ENCODE measurements at places on chromosomes 3 and 15. TPM values are rescaled to one million over a fixed set of nuclear protein-coding genes. Genes with fewer than 3 reads are reported as not detected.

DNA sequence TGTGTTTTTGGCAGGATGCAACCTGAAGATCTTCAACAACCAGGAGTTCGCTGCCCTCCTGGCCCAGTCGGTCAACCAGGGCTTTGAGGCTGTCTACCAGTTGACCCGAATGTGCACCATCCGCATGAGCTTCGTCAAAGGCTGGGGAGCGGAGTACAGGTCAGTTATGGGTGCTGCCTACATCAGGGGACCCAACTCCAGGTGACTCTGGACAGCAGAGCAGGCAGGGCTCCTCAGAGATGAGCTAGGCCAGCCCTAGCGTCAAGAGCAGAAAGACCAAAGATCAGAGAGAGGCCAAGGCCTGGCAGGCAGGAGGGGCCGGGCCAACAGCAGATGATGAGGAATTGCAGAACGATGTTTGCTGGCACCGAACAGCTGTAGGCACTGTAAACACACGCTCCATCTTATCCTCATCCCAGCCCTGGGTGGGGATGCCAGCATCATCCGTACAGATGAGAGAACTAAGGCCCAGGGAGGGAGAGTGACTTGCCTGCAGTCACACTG is 67.1 kb downstream of the AAGAB start:
- DNase-seq, result no peak

DNA sequence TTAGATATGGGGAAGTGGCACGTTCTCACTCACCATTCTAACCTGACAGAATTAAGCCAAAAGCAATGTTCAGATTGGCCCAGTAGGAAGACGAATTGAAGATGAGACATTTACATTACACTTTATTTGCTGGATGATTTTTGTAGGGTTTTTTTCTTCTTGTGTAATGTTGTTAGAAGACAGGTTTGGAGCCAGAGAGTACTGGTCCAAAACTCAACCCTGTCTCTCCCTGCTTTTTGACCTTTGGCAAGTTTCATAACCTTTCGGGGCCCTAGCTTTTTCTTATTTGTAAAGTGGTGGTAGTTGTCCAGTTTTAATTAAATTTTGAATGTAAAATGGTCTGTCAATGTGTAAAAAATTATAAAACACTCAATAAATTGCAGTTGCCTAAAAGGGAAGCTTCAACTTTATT is 29.5 kb downstream of the PDE8A start:
- DNase-seq, result no peak

DNA sequence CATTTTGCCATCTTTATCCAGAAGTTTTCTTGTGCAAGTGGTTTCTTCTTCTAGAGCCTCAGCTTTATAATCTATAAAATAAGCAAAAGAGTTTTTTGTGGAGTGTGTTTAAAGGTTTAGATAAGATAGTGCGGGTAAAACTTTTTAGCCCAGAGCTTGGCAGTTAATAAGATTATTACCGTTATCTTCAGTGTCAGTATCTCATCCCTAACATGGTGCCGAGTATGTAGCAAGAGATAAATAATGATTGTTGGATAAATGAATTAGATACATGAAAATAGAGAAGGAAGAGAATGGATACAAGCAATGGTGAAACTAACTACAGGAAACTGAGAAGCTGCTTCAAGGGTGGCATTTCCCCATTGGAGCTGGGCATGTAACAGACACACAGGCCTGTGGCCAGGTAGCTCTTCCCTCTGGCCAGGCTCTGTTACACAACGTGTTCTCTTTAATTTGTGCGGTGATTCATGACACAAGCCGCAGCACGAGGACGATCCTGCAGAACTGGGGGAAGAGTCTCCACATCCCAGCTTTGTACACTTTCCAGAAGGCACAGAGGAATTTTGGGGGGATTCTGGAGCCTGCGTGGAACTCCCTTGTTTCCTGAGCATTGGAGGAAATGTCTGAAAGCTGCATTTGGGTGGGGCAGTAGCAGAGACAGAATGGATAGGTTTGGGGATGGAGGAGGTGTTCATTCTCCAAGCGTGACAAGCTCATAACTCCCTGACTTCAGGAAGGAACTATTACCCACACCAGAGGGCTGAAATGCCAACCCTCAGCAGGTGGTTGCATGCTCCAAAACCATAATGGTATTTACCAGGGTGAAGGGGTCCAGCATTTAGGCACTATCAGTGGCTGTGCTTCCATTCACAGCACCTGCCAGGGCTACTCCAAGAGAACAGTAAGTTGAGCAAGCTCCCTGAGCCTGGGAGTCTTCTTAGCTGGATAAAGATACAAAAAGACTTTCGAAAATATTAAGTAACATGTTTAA is 14.2 kb upstream of the ST6GAL1 start:
- DNase-seq, result no peak

GRCh38 chr3:158735296-158736033 is 3.2 kb upstream of the RARRES1 start:
- no peak for DNase-seq

DNA sequence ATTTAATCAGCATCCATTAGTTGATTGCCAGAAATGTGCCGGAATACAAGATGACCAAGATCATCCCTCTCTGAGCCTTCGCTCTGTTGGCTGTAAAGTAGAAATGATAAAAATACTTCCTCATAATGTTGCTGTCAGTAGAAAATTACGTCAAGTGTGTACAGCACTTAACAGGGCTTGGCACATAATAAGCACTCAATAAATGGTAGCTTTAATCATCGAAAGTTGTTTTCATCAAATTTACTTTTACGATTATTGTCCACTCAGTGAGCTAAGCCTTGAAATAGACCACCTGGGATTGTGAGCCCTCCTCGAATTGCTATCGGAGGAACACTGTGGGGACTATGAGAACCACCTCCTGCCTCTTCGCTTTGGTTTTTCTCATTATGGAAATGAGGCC is 301.3 kb upstream of the TPRG1 start:
- no peak for DNase-seq

GRCh38 chr3:100968932-100969906 is 24.0 kb downstream of the ABI3BP start:
- DNase-seq, result peak; percentile 56

GRCh38 chr3:41164777-41165176 is 34.5 kb upstream of the CTNNB1 start:
- DNase-seq, result no peak

GRCh38 chr3:159029306-159030026 is 227.6 kb downstream of the MFSD1 start:
- DNase-seq, result no peak

DNA sequence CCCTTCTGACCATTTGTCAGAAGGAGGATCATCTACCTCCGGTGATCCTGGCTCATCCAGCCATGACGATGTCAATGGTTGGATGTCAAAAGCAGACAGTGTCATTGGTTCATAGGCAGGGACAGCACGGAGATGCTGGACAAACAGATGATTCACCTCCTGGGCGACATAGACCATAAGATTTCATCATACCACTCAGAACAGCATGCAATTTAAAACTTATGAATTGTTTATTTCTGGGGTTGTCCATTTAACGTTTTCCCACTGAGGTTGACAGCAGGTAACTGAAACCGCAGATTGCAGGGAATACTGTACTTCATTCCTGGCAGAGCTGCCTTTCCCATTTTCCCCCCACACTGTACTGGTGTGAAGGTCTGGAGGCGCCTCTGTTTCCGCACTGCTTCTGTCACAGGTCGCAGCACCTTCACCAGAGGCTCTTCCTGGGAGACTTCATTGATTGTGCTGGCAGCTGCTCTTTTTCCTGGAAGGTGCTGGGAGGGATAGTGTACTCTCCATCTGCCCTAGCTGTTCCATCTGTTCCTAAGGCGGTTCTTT is 32.5 kb upstream of the TMOD3 start:
- no peak for DNase-seq

GRCh38 chr3:129399895-129400357 is 28.5 kb downstream of the EFCAB12 start:
- DNase-seq, result no peak

DNA sequence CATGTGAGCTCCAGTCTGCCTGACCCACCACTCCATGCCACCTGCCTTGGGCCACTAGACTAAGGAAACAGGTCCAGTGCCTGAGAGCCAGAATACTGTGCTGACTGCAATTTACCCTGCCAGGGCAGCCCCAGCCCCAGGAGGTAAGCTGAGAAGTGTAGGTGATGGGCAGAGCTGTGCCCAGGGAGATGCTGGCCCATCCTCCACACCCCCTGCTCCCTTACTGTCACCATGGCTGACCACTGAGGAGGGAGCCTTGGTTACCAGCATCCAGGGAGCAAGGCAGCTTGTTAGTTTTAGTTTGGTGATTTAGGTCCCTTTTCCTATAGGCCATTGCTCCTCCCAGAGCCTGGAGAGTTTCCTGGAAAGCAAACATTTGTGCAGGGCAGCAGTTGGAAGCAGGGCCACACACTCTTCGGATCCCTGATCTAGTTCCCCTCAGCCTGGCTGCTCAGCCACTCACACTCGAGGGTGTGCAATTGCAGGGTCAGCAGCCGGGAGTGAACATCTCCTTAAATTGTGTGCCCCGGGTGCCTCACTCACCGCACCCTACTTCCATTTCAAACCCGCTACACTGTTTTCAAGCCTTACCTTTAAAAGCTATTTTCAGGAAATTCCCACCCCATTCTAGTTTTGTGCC is 2.0 kb downstream of the GALNT15 start:
- no peak for DNase-seq

DNA sequence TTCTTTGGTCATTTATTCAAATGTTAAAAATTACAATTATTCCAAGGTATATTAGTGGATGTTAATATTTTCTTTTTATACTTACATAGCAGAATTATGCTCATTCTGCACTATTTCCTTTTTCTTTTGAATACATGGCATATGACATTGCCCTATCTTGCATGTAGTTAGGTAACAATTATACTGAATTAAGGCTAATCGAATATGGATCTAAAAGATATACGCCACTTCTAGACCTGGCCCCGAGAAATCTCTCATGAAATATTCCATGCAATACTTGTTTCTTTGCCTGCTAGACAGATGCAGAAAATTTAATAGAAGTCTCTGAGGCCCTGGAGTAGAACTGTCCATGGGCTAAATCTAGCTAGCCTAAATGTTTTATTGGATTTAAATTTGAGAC is 493.4 kb downstream of the OTOL1 start:
- DNase-seq, result no peak

GRCh38 chr15:92901072-92901761 is 1.1 kb downstream of the CHD2 start:
- DNase-seq, result no peak

DNA sequence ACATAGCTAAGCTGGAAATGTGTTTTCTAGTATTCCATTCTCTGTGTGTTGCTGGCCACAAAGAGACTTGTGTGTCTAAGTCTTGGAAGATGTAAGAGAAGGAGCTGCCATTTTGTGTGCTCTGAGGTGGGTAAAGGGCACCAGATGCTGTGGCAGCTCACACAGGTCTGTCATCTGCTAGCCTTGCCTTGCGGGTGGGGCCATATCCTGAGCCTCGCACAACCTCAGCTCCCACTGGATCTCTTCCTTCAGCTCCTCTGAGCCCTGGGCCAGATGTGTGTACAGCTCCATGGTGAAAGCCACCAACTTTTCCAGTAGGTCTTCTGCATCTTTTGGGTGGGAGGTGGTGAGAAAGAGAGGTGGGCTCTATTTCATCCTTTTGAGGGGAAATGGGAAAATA is 6.7 kb upstream of the TMC3 start:
- DNase-seq, result no peak

DNA sequence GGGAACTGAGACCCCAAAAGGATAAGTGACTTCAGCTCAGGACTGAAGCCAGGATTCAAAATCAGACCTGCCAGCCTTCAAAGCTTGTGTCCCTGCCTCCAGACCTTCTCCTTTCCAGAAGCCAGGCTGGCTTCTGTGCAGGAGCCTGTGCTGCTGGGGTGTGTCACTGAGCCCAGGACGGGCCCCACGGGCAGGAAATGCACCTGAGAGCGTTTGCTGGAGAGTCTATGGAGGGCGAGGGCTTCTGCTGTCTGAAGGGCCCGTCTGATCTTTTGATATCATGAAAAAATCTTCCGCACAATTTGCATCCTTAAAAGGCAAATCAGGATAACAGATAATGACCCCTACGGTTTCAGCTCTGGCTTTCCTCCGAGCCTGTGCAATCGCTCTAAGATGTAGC is 125.4 kb downstream of the FAM43A start:
- DNase-seq, result no peak

DNA sequence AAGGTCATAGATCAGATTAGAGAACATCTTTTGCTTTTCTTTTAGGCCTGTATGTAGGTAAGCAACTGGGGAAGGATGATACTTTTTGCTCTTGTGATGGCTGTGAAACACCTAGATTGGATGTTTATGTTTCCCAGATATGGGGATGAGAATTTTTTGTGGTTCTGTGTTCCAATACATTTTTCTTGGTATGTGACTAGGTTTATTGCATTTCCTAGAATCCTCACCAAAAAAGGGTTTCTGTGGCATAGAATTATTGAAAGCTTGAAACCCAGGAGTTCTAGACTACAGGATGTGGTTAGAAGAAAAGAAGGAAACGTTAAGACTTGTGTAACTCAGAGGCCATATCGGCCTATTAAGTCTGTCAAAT is 25.8 kb downstream of the OXNAD1 start:
- no peak for DNase-seq

DNA sequence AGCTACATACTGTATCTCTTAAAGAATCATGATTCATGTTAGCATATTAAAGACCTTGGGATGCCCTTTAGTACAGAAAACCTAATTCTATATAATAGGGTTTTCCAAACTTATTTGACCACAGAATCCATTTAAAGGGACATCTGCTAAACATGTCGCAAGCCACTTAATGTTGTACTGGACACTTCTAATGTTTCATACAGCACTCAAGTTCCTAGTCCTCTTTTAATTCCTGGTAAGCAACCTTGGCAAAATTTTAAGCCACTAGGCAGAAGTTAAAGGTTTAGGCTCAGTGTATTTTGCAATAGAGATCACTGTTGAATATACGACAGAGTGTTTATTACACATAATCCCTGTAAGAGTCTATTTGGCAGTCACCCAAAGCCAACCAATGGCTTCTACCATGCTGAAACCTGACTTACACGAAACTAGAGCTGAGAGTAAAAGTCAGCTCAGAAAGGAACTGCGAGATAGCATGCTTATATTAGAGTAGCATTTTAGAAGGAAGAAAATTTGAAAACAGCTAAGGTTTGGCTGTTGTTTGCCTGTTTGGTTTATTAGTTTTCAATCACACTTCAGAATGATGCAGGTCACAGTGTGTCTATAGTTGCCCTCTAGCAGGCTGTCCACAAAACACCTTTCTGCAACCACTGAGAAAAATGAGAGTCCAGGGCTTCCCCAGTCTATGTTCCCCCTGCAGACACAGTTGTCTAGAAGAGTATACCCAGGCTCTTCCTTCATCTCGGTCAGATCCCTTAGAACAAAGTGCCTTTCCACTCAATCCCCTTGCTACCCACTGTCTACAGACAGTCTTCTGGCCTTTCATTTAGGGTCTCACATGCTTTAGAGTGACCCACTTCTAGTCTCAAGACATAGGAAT is 104.4 kb downstream of the FMN1 start:
- no peak for DNase-seq

CHRD gene
- 8.7 TPM for total RNA-seq

GASK1A gene
- 0.92 TPM for total RNA-seq

STAC gene
- 0.35 TPM for total RNA-seq

TMEM62 gene
- total RNA-seq, result 11.7 TPM

KBTBD13 gene
- total RNA-seq, result 8.4 TPM

EPHB3 gene
- 1.6 TPM for total RNA-seq

SCAANT1 gene
- total RNA-seq, result not detected

AADACL2 gene
- total RNA-seq, result not detected

GRK7 gene
- not detected for total RNA-seq

IL5RA gene
- total RNA-seq, result 0.65 TPM

KIF15 gene
- 1.2 TPM for total RNA-seq

All from Right ventricle myocardium inferior (tissue), 1 donor.